Stimulated activated CD4-positive, alpha-beta T cell treated with anti-CD3 and anti-CD28 coated beads, Interleukin-1b, Interleukin-23, amount 100 ng/mL, for 4 hours (primary cell): ENCODE measurements at places on chromosomes 6 and 20.

GRCh38 chr20:10657453-10657852 lies 16.3 kb downstream of the JAG1 start:
- DNase-seq, result no peak

GRCh38 chr6:144219056-144219685 lies 66.0 kb upstream of the UTRN start:
- DNase-seq, result no peak

- no peak for DNase-seq
These were observed 40.8 kb downstream of the IYD start for GRCh38 chr6:150409576-150410066.

GRCh38 chr6:56713254-56713672 lies 70.6 kb upstream of the DST start:
- no peak for DNase-seq

- no peak for DNase-seq
These were observed 1.6 kb upstream of the FOXA2 start for GRCh38 chr20:22585786-22586493.

DNA sequence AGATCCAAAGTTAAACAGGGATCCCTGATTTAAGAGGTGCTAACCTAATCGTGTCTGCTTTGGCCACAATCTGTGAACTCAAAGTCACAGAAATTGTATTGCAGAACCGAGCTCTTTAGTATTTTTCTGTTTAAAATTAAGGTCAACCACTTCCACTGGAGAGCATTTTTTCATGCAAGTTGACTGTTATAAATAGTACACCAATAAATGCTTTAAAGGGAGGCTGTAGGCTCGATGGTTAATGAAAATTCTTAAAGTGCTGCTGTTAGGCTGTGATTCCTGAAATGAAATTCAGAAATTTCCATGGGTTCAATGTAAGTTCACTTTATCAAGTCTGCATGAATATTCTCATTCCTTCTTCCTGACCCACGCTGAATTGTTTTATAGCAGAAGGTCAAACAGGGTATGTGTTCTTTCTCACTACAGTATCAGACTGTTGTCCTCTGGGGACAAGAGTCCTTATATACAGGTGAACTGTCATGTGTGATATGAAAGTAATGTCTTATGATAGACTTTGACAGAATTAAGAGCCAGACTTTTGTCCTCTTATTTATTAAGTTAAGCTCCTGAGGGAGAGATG lies 92.5 kb upstream of the HDGFL1 start:
- DNase-seq, result no peak

DNA sequence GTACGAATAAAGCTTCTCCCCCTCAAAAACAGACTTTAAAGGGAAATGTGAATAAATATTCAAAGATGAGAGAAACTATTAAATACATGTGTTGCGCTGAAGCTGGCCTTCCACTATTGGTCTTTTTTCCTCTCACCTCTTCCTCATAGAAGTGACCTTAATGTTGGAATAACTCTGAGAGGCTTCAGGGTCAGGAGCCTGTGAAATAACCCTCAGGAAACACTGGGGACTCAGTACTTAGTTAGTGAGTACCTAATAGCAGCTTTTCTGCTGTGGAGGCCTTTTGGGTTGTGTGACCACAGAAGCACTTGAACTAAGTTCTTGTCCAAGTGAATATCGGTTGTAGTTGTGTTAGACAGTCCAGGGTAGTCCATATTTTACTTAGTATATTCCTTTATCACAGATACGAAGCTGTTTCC lies 799 bp upstream of the SHPRH start:
- no peak for DNase-seq

DNA sequence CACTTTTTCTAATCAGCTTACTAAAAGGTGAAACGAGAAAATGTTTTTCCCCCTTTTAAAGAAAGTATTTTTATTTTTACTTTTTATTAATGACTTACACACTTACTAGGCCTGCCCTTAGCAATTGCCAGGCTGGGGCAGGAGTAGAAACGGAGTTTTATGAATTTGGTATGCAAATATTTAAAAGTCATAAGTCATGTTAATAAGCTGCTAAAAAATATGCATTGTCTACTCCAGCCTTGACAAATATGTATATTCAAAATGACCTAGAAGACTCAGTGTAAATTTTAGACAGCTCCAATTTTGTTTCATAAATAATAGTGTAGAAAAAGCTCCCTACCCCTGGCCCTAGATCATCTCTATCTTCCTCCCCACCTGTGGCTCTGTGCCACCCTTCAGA lies 17.5 kb upstream of the TGM6 start:
- DNase-seq, result no peak

DNA sequence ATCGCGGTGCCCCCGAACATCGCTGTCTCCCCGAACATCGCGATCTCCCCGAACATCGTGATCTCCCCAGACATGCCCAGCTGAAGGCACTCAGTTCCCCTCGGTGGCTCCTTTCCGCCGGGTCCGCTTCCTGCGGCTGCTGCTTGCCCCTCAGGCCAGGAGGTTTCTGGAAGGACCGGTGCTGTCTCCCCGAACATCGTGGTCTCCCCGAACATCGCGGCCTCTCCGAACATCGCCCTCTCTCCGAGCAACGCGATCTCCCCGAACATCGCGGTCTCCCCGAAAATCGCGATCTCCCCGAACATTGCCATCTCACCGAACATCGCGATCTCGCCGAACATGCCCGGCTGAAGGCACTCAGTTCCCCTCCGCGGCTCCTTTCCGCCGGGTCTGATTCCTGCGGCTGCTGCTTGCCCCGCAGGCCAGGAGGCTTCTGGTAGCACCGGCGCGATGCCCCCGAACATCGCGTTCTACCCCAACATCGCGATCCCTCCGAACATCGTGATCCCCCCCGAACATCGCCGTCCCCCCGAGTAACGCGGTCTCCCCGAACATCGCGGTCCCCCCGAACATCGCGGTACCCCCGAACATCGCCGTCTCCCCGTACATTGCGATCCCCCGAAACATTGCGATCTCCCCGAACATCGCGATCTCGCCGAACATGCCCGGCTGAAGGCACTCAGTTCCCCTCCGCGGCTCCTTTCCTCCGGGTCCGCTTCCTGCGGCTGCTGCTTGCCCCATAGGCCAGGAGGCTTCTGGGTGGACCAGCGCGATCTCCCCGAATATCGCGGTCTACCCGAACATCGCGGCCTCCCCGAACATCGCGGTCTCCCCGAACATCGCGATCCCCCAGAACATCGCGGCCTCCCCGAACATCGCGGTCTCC lies 808 bp downstream of the ULBP1 start:
- no peak for DNase-seq

GRCh38 chr6:36724514-36725390 lies 27.1 kb downstream of the RAB44 start:
- peak; percentile 18 for DNase-seq

GRCh38 chr6:12457094-12457493 lies 166.9 kb downstream of the EDN1 start:
- DNase-seq, result no peak

- DNase-seq, result no peak
These were observed 78.2 kb downstream of the ELOVL4 start for GRCh38 chr6:79869184-79869583.

- no peak for DNase-seq
These were observed 57.2 kb upstream of the IRAK1BP1 start for GRCh38 chr6:78810146-78810545.

DNA sequence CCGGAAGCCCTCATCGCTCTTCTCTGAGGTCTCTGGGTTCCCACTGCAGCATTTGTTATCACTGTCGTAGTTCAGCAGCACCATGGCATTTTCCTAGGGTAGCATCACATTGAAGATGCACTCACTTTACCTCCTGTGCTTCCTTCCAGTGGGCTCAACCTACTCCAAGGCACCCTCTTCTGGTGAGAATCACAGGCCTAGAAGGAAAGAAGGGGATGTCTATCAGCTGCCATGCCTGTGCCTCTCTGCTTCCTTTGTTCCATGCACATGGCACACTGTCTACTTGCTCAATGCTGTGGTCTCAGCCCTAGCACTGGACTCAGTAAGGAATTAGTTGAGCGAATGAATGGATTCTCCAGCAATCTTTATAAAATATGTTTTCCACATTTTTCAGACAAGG lies 22.6 kb downstream of the CST4 start:
- no peak for DNase-seq

DNA sequence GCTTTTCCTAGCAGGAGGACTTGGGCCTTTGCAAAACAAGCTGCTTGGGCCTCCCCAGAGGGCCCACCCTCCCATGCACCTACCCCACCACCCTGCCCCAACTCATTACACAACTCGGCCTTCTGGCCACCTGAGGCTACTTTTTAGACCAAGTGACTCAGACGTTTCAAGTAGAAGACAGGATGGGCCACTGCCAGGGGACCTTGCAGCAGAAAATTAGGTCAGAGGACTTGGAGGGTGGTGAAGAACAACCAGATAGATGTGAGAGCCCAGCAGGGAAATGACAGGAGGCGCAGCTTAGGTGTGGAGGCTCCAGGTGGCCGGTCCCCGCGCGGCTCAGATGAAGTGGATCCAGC lies 1.4 kb downstream of the PPP1R3D start:
- no peak for DNase-seq

DNA sequence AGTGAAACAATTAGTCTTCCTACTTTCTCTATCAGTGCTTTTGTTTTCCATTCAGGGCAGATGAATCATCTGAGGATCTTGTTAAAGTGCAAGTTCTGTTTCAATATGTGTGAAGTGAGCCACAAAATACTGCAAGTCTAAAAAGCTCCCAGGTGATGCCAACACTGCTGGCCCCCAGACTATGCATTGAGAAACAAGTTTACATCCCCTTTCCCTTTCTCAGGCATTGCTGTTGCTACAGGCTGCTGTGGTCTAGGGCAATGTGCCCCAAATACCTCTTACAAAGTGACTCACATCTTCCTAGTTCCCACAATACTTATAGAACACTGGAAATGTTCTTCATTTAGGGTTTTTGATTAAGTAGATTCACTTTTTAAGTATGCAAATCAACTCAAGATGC lies 31.8 kb downstream of the ABRACL start:
- no peak for DNase-seq

DNA sequence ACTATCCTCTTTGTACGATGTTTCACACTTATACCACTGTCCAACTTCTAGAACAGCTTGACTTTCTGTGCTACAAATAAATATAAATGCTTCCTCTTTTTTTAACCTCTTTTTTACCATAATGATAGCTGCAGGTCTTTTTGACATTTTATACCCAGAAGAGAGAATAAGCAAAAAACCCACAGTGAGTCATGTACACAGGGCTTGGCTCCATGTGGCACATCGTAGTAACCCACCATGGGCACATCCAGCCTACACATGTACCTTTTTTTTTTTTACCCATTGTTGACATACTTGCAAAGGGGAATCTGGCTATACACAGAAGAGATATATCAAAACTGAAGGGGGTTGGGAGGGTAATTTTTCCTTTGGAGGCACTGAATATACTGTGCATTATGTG lies 59.5 kb upstream of the RSPO3 start:
- DNase-seq, result no peak

- no peak for DNase-seq
These were observed 78.8 kb upstream of the ARID1B start for GRCh38 chr6:156698239-156699016.

DNA sequence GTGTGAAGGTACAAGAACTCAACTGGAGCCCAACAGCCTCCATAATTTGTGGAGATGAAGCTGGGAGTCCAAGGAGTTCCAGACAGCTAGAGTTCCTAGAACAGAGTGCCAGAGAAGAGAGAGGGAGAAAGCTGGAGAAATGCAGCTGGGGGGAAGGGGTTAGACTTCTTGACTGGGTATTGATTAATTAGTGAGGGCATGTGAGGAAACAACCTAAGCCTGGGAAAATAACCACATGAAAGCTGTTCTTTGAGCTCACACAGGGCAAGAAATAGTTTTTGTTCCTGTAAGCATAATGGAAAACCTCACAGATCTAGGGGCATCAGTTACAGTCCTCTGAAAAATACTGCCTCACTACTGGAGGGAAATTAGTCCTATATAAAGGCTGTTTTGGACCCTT lies 230.5 kb upstream of the FKBP1C start:
- DNase-seq, result no peak

DNA sequence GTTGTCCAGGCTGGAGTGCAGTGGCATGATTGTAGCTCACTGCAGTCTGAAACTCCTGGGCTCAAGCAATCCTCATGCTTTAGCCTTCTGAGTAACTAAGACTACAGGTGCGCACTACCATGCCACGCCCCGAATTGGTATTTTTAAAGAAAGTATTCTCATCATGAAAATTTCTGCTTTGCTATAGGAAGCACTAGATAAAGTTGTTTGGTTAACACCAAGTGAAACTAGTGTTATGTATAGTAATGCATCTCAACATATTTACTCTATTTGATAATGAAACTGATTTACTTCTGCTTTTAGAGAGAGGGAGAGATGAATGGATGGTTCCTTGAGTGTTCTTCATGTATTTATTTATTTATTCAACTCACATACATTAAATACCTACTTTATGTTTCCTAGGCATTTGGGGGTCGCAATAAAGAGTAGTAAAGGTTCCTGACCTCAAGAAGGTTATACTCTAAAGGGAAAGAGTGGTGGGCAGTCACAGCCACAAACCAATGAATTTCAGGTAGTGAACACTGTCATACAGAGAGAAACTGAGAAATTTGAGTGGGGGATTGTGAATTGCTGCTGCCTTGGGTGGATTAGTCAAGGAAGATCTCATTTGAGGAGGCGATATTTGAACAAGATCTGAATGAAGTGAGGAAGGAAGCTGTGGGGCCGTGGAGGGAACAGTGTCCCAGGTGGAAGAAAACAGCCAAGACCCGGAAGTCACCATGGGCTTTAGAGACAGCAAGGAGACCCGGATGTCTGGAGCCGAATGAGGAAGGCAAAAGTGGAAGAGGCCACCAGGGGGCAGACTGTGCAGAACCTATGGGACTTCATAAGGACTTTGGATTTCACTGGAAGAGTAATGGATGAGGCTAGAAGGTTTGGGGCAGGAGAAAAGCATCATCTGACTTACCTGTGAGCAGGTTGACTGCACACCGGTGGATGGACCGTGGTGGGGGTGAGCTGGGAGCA lies 185.6 kb downstream of the TSHZ2 start:
- no peak for DNase-seq

GRCh38 chr6:38086346-38086745 lies 266.8 kb downstream of the ZFAND3 start:
- DNase-seq, result no peak

DNA sequence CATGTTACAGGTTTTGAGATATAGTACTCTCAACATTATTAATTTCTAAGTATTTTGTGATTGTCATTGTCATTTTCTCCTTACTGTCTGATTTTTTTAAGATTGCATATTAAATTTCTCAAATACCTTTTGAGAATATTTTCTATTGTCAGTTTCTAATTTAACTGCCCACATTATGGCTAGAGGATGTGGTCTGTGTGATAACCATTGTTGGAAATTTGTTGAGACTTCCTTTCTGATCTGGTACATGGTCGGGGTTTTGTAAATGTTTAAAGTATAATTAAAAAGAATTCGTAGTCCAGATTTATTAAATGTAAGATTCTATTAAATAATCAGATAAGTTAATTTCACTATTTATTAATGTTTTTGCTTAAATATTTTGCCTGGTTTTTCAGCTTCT lies 60.1 kb downstream of the SLX4IP start:
- DNase-seq, result no peak

GRCh38 chr6:40674170-40674569 lies 87.0 kb upstream of the LRFN2 start:
- DNase-seq, result no peak

GRCh38 chr6:37757381-37757780 lies 59.7 kb upstream of the MDGA1 start:
- DNase-seq, result no peak
